ENCODE measurements at places on chromosomes 2 and 18. TPM values are rescaled to one million over a fixed set of nuclear protein-coding genes. Genes with fewer than 3 reads are reported as not detected.

Gene PPP1R1C
- not detected for total RNA-seq

Gene SH2D6
- total RNA-seq, result 0.25 TPM

Gene PECR
- total RNA-seq, result 4.1 TPM

Gene XDH
- 2.2 TPM for total RNA-seq

Gene CGREF1
- total RNA-seq, result not detected

Gene FEV
- not detected for total RNA-seq
